ENCODE measurements at places on chromosomes 1 and 21. TPM values are rescaled to one million over a fixed set of nuclear protein-coding genes. Genes with fewer than 3 reads are reported as not detected.

CYP4Z1 gene
- total RNA-seq, result 8.9 TPM

- H3K27ac ChIP-seq, result no peak overlapping the region
- no peaks in the 10 kb centered on the region for H3K27me3 ChIP-seq
- DNase-seq, result no peak
- H3K4me3 ChIP-seq, result no peak overlapping the region
- H3K4me1 ChIP-seq, result peaks cover 6% of the 10 kb centered on the region
Observed at GRCh38 chr1:26607186-26607585, 77.6 kb downstream of the RPS6KA1 start.

FMO2 gene
- total RNA-seq, result not detected

- H3K4me1 ChIP-seq, result peaks cover 26% of the 10 kb centered on the region
- no peak overlapping the region for H3K4me3 ChIP-seq
- peak overlapping the region; percentile 79 for H3K27ac ChIP-seq
- H3K36me3 ChIP-seq, result no peaks in the 10 kb centered on the region
- no peak for DNase-seq
Observed at GRCh38 chr1:153571706-153572105, 6.1 kb upstream of the S100A2 start.

RGS1 gene
- total RNA-seq, result 39.3 TPM

DNA sequence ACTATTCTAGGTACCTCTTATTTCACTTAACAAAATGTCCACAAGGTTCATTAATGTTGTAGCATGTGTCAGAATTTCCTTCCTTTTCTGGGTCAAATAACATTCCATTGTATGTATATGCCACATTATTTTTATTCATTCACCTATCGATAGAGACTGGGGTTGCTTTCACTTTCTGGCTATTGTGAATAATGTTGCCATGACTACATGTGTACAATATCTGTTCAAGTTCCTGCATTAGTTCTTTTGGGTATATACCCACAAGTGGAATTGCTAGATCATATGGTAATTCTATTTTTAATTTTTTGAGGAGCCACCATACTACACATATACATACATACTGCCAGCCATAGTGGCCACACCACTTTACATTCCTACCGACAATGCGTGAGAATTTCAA lies 158.4 kb downstream of the ZZZ3 start:
- no peaks in the 10 kb centered on the region for H3K27me3 ChIP-seq
- no peaks in the 10 kb centered on the region for H3K4me1 ChIP-seq
- no peak for DNase-seq
- no peaks in the 10 kb centered on the region for H3K36me3 ChIP-seq
- H3K4me3 ChIP-seq, result no peak overlapping the region

MIXL1 gene
- total RNA-seq, result not detected

MARK1 gene
- 3.9 TPM for total RNA-seq

DNA sequence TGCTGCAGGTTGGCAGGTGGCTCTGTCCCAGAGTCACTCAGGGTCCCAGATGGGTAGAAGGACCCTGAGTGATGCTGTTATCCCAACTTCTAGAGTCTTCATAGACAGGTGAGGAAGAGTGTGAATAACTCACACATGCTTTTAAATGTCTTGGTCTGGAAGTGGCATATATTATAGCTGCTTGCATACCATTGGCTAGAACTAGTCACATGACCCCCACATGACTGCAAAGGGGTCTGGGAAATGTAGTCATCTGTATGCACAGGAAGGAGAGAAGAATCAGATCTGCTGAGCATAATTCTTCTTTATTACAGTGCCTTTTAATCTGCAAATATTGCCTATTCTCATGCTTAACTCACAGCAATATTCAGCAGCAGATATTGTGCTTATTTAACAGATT lies 28.2 kb upstream of the KLHDC7A start:
- no peak for DNase-seq
- H3K27ac ChIP-seq, result no peak overlapping the region
- H3K4me3 ChIP-seq, result no peak overlapping the region
- H3K36me3 ChIP-seq, result no peaks in the 10 kb centered on the region
- no peaks in the 10 kb centered on the region for H3K4me1 ChIP-seq
- H3K27me3 ChIP-seq, result no peaks in the 10 kb centered on the region

SLC30A10 gene
- not detected for total RNA-seq

SHC1 gene
- total RNA-seq, result 81.1 TPM

DMRTA2 gene
- not detected for total RNA-seq

DNA sequence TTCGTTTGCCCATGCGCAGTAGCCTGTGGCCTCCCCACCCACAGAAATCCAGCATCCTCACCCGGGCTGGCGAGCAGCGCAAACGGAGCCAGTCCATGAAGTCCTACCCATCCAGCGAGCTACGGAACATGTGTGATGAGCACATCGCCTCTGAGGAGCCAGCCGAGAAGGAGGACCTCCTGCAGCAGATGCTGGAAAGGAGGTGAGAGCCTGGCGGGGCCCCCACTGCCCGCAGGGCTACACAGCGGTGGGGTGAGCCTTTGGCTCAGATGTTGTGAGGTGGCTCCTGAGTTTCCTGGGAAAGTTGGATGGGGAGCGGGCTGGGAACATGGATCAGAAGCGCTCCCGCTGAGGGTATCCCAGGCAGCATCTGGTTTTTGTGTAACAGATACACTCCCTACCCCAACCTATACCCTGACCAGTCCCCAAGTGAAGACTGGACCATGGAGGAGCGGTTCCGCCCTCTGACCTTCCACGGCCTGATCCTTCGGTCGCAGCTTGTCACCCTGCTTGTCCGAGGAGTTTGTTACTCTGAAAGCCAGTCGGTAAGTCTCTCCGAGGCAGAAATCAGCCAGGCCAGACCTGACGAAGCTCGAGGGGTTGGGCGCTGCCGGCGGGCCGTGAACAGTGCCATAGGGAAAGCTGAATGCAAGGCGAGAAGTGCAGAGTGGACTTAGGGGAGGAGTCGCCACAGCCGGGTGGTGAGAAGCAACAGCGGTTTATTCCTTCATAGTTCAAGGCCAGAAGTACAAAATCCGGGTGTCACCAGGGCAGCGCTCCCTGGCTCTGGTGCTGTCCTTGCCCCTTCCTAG lies 10.4 kb downstream of the NPPA start:
- H3K27me3 ChIP-seq, result no peaks in the 10 kb centered on the region
- H3K4me3 ChIP-seq, result no peak overlapping the region
- H3K4me1 ChIP-seq, result peaks cover 13% of the 10 kb centered on the region
- H3K27ac ChIP-seq, result no peak overlapping the region
- DNase-seq, result no peak

GRCh38 chr1:53556657-53557227 lies 97.5 kb downstream of the DMRTB1 start:
- no peaks in the 10 kb centered on the region for H3K4me1 ChIP-seq
- no peak overlapping the region for H3K4me3 ChIP-seq
- no peaks in the 10 kb centered on the region for H3K36me3 ChIP-seq
- H3K27ac ChIP-seq, result no peak overlapping the region
- no peak for DNase-seq
- no peaks in the 10 kb centered on the region for H3K27me3 ChIP-seq

DNA sequence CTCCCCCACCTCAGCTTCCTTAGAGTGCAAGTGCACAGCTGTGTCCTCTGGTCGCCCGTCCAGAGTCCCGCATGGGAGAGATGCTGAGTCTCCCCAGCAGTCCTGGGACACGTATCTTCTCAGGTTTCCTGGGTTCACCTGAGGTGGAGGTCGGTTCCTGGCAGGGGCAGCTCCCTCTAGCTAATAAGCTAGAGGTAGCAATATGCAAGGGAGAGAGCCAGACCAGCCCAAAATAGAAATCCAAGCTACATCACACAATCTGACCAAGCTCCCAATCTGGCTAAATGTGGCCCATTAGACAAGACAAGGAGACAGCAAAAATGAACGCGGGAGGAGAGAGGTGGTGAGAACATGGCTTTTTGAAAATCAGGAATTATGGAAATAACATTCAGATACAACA lies 30.9 kb upstream of the CADM3 start:
- no peak overlapping the region for H3K27ac ChIP-seq
- H3K4me3 ChIP-seq, result no peak overlapping the region
- H3K27me3 ChIP-seq, result peaks cover 16% of the 10 kb centered on the region
- DNase-seq, result no peak

DNA sequence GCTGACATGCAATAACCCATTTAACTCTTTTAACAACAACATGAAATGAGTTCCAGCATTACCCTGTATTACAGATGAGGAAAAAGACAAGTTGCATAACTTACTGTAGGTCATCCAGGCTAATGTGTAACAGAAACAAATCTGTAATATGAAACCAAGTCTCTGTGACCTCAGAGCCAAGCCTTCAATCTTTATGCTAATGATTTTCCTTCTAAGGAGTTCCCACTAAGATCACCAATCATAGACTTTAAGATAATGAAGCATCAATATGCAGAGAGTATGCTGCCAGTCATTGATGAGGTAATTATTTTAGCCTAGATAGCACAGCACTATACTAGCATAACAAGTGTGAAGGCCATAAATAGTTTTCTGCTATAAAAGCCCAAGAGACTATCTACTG lies 35.6 kb upstream of the RNPC3 start:
- H3K36me3 ChIP-seq, result no peaks in the 10 kb centered on the region
- no peaks in the 10 kb centered on the region for H3K4me1 ChIP-seq
- no peak overlapping the region for H3K27ac ChIP-seq
- H3K4me3 ChIP-seq, result no peak overlapping the region
- no peaks in the 10 kb centered on the region for H3K27me3 ChIP-seq

- H3K27ac ChIP-seq, result no peak overlapping the region
- H3K4me3 ChIP-seq, result no peak overlapping the region
- peaks cover 22% of the 10 kb centered on the region for H3K4me1 ChIP-seq
- no peak for DNase-seq
- no peaks in the 10 kb centered on the region for H3K36me3 ChIP-seq
Observed at GRCh38 chr21:39084979-39085729, 98.1 kb downstream of the PSMG1 start.

AMPD1 gene
- total RNA-seq, result not detected

GRCh38 chr1:203638950-203639349 lies 12.3 kb downstream of the ATP2B4 start:
- peaks cover 4% of the 10 kb centered on the region for H3K36me3 ChIP-seq
- no peak for DNase-seq
- peaks cover 76% of the 10 kb centered on the region for H3K4me1 ChIP-seq
- no peak overlapping the region for H3K4me3 ChIP-seq
- no peaks in the 10 kb centered on the region for H3K27me3 ChIP-seq
